T-helper 9 cell (primary cell): ENCODE measurements at places on chromosomes 1 and 21.

DNA sequence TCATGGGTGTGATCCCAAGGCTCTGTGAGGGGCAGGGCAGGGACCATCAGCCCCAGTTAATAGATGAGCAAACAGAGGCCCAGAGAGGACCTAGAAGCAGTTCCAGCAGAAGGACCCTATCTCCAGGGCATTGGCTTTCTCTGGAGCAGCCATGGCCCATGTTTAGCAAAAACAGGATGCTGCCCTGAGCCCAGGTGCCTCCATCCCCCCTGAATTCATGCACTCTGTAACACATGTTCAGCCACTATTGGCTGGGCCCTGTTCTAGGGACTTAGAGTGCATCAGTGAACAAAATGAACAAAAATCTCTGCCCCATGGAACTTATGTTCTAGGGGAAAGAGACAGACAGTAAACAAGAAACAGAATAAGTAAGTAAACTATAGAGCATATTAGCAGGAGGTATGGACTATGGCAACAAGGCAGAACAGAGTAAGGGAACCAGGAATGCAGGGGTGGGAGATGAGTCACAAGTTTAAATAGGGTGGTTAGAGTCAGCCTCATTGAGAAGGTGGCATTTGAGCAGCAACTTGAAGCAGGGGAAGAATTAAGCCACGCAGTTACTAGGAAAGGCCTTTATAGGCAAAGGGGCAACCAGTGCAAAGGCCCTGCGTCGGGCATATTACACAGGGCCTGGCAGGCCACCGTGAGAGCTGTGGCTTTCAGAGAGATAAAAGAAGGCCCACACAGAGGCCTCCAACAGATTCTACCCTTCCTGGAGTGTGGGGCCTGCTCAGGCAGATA, 185.9 kb upstream of the EDN2 start:
- DNase-seq = no peak

DNA sequence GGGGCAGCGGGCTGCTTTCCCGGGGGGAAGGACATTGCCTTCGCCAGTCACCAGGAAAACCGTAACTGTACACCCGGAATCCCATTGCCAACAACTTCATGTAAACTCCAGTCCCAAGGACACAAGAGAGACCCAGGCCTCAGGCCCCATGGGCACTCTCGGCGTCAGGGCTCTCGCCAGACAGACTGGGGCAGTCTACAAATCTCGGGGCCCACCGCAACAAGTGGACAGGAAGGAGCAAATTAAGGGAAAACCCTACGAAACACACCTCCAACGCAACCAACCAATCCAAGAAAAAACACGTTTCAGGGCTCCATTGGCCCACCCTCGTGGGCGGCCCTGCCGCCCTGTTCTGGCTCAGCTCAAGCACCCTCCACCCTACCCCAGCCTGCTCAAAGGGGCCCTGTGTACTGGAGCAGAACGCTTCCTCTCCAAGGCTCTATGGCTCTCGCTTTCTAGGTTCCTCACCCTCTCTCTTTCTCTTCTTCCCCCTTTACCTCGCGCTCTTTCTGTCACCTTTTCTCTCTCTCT, 4.6 kb upstream of the ZNF678 start:
- no peak for DNase-seq

DNA sequence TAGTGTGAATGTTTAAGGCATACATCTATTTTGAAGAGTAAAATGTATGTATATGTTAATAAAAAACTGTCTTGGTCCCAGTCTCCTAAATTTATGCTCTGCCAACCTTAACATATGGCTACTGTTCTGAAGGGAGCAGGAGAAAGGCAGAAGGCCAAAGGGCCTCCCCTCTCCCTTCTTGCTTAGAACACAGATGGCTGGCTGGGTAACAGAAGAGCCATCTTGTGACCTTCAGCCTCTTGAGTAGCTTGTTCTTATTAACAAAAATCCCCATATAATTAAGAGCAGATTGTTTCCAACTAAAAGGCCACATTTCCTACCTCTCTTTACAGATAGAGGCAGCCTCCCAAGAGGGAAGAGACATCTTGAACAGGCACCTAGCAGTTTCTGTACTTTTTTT, 36.1 kb downstream of the EPB41 start:
- DNase-seq = no peak

- no peak for DNase-seq
Measured at GRCh38 chr1:185309566-185309965, 7.5 kb downstream of the IVNS1ABP start.

DNA sequence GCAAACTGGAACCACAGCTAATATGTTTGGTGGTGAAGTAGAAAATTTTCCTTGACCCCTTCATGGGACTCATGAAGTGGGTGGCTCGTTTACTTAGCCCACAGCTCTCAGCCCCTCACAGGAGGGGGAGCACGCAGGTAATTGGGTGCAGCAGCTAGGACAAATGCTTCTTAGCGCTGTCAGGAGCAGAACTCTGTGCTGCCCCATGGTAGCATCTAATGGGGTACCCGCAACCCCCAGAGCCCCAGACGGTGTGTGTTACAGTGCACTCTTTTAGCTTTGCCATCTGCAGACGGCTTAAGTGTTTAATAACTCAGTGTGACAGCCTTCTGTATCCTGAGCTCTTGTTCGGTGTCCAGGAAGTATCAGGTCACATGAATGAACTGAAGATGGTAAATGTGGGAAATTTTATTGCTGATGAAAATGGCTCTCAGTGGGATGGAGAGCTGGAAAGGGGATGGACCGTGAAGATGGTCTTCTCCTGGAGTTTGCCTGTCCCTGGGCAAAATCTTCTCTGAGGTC, 189.6 kb upstream of the ZRANB2 start:
- DNase-seq = no peak

DNA sequence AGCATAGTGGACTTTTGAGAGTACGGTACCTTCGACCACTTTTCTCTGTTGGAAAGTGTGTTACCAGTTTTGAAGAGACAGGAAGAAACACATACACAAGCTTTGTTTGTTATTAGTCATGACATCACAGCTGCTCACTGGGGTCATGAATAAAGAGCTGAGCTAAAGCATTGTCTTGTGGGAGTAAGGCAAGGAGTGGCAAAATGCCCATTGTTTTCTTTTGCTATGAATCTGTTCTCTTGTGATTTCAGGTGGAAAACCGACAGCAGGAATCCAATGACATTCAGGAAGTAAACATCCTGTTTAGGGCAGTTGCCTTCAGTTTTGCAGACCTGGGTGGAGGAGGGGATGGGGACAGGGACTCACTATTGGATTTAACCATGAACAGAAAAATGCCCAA, 66.2 kb downstream of the RGL1 start:
- no peak for DNase-seq

DNA sequence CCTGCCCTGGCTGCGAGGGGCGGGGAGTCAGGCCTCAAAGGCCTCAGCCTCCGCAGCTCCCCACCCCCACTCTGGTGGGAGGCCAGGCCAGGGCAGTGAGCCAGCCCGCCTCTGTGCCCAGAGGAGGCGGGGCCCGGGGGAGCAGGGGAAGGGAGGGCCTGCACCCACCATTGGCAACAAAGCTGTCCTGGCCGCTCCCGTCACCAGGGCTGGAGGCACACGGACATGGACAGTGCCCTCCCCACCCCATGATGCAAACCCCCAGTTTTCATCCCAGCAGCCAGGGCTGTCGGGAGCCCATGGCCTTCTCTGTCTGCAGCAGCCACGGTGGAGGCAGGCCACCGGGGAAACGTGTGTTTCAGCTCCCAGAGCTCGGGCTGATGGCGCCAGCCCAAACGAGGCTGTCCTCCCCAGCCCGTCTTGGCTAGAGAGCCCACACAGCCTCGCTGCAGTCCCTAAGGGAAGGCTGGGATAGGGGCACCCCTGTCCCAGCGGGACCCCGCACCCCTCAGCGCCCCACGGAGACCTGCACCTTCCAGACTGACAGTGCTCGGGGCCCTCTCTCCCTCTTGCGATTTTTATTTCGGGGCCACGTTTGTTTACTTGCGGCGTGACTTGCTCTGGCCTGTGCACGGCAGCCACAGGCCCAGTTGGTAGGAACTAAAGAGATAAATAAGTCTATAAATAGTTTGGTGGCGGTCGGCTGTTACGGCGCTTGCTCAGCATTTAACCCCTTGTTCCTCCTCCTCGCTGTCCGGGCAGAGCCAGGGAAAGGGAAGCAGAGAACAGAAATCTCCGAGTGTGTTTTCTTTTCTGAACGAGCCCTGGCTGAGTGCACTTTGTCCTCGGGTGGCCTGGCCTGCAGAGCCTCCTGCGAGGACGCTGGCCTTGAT, 101.8 kb downstream of the PRDM16 start:
- no peak for DNase-seq

DNA sequence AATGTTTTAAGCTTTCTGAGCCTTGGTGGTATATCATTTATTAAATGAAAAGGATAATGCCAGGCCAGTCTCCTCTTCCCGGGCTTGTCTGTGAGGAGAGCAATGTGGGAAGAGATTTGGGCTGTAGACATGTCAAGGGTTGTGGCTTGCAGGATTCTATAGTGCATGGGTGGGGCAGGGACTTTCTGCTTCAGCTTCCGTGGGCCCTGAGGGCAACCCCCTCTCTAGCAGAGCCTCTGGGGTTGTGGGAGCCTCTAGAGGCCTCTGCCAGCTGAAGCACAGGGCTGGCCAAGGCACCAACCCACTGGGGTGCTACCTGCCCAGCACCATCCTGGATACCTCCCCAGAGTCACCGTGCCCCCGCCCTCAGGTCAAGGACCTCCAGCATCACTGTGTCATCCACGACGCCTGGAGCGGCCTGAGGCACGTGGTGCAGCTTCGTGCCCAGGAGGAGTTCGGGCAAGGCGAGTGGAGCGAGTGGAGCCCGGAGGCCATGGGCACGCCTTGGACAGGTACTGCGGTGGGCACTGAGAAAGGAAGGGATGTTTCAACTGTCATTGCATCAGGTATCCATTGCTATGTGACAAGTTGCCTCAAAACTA, 30.6 kb downstream of the IL6R start:
- DNase-seq = no peak

- no peak for DNase-seq
Measured at GRCh38 chr21:46355161-46356004, 31.4 kb downstream of the PCNT start.

DNA sequence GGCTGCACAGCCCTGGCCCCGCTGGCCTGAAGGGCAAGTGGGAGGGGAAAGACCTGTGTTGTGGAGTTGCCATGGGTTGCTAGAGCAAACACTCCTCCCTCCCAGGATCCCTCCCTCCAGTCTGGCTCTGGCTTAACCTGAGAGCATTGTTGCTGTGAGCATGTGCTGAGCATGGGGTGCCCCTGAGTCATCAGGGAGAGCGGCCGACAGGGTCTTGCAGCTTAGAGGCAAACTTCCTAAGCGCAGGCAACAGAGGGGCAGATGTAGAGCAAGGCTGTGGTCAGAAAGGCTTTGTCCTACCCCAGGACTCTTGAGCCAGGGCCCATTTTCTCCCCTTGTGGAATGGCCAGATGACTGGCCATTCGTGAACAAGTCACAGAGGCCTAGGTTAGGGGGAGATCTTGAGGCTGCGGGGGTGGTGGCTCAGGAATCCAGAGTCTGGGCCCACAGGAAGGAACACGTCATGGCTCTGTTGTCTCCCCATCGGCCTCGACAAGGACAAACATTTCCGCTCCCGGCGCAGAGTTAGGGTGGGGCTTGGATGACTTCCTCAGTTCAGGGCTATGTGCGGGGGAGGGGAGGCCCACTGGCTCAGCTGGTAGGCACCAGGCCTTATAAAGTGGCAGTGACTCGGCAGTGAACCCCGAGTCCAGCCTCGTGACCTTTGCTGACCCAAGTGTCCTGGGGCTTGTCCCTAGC, 362 bp upstream of the DYNLT4 start:
- DNase-seq = peak; percentile 89

DNA sequence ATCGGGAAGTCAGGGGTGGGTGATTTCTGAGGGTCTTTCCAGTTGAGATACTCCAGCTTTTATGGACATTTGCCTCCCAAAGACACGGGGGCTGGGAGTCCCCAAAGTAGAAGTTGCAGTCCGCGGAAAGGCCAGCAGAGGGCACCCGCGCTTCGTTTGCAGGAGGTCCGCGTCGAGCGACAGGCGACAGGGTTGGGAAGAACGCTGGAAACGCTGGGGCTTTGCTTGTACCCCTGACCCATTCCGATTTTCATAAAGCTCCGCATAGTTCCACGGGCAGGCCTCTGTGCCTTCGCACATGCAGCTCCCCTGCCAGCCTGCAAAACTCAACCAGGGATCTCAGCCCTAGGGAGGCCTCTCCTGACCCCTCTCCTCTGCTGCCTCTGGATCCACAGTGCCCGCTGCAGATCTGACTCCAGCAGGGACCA, 44.2 kb upstream of the LAPTM5 start:
- peak; percentile 83 for DNase-seq

- no peak for DNase-seq
Measured at GRCh38 chr1:61013946-61014667, 68.3 kb upstream of the NFIA start.

DNA sequence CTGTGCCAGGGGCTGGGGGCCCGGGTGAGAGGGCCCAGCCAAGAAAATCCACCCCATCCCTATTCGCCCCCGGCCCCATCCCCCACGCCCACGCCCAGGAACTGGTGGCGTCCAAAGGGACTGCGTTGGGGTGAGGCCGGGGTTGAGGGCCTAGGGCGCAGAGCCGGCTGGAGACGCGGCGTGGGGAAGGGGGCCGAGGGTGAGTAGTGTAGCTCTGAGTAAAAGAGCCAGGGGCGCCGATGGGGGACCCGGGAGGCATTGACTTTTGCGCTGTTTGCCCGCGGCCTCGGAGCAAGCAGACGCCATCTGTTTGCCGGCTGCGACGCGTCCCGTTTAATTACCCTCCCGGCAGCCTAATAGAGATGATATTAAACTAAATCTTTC, 3.5 kb upstream of the DMRTA2 start:
- no peak for DNase-seq

GRCh38 chr1:184368354-184368753, 18.5 kb upstream of the C1orf21 start:
- DNase-seq = no peak

GRCh38 chr1:40011198-40011597, 29.3 kb upstream of the CAP1 start:
- no peak for DNase-seq

DNA sequence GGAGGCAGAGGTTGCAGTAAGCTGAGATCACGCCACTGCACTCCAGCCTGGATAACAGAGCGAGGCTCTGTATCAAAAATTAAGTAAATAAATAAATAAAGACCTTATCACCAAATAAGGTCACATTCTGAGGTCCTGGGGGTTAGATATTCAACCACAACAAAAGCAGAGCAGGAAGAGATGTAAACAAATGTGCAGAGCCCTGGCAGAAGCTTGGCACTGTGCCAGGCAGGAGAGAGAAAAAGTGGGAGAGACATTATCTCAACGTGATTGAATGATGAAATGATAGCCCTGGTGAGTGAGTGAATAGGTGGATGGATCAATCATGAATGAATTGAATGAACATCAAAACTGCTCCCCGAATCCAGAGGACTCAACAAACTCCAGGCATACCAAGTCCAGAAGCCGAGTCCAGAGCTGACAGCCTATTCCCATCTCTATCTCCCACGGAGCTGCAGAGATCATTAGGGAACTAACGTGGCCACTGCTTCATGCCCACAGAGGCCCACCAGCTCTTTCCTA, 150.7 kb downstream of the TOMM20 start:
- peak; percentile 25 for DNase-seq

- DNase-seq = no peak
Measured at GRCh38 chr1:44049839-44050238, 18.6 kb upstream of the SLC6A9 start.

GRCh38 chr1:55559161-55559611, 344.0 kb upstream of the USP24 start:
- no peak for DNase-seq

- DNase-seq = no peak
Measured at GRCh38 chr1:184329962-184330868, 56.6 kb upstream of the C1orf21 start.

- no peak for DNase-seq
Measured at GRCh38 chr1:43358121-43358745, 548 bp upstream of the CDC20 start.

GRCh38 chr1:241499910-241500309, 19.6 kb downstream of the FH start:
- no peak for DNase-seq

GRCh38 chr1:66013371-66013770, 220.7 kb downstream of the PDE4B start:
- DNase-seq = no peak
